ENCODE measurements at places on chromosomes 6 and 20.

DNA sequence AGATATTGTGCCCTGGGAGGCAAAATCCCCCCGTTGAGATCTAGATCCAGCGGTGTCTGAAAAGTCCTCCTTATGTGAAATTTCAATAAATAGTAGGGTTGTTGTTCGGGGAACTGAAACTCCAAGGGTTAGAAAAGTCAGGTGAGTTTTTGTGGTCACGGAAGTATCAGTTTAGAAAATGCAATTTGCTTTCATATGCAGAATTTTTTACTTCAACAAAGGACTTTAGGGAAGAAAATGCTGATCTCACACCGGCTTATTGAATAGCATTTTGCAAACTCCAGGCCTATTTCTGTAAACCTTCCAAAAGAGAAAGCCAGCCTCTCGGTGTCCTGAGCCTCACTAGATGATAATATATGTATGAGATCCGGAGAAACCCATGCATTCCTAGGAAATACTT lies 254.7 kb downstream of the TSHZ2 start:
- DNase-seq: no peak

DNA sequence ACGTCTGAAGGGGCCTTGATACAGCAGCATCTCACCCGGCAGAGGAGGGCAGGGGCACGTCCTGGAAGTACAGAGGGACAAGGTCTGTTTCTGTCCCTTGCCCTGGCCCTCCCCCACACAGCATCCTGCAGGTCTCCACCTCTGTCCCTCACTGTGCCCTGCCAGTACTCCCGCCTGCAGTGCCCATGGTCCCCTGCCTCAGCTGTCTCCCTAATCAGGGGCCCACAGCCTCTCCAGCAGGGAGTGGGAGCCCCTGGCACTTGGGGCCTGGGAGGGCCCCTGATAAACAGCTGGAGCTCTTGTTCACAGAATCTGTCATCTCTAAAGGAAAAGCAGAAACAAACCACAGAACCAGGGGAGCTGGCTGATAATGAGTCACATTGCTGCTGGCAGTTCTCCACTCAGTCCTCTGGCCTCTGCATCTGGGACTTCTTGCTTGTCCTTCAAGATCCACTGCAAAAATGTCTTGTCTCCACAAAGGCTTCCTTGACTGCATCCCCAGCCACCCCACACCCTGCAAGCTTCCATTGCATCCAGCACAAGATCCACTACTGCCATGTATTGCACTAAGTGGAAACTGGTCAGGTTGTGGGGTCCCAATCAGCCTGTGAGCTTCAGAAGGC lies 33.2 kb upstream of the TAF8 start:
- peak; percentile 53 for DNase-seq

DNA sequence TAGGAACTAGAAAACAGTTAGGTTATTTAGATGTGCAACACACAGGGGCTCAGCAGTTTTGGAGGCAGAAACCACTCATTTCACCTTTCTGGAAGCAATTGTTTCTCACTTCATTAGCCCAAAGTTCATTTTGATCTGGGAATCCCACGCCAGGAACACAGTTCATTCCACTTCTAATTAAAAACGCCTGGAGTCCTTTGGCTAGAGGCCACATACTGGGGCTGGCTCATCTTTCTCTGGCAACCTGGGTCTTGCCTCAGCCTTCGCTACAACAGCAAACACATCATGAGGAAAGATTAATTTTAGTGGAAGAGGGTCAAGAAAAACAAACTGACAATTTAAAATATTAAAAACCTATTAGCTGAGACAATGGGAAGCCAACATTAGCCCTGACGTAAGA lies 69.7 kb downstream of the RFPL4B start:
- no peak for DNase-seq

GRCh38 chr6:37127961-37128862 lies 41.7 kb upstream of the PIM1 start:
- no peak for DNase-seq

DNA sequence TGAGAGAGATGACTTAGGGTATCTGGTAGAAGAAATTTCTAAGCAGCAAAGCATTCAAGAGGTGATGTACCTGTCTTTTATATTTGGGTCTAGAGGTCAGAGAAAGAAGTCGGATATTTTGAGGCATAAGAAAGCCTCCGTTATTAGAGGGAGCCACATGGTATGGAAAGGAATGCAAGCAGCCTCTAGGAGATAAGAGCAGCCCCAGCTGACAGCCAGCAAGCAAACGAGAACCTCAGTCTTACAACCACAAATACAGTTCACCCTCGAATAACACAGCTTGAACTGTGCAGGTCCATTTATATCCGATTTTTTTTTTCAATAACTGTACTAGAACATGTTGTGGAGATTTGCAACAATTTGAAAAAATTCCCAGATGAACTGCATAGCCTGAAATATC lies 190.7 kb upstream of the VGLL2 start:
- no peak for DNase-seq

- no peak for DNase-seq
These were observed 209.6 kb downstream of the TFAP2B start for GRCh38 chr6:51028276-51028675.

DNA sequence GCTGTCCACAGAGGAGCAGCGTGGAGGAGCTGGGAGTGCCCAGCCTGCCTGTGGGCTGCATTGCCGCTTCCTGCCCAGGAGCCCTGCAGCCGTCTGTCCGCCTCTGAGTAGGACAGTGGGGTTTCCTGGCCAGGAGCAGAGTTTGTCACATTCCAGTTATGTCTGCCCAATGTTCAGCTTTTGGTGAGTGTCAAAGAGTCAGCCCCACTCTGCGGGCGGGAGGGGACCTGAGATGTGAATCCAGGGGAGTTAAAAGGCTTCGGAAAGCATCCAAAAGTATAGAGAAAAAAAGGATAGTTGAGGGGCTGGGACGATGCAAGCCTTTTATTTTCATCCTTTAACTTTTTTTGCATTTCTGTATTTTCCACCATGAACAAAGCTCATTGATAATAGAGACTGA lies 7.2 kb upstream of the GATA5 start:
- DNase-seq: no peak

GRCh38 chr6:117352466-117353081 lies 73.2 kb downstream of the ROS1 start:
- no peak for DNase-seq

- no peak for DNase-seq
These were observed 418 bp upstream of the UCKL1 start for GRCh38 chr20:63956664-63957003.

GRCh38 chr6:36730424-36731380 lies 33.1 kb downstream of the RAB44 start:
- no peak for DNase-seq

- no peak for DNase-seq
These were observed 207.2 kb upstream of the ECI2 start for GRCh38 chr6:4342407-4343137.

DNA sequence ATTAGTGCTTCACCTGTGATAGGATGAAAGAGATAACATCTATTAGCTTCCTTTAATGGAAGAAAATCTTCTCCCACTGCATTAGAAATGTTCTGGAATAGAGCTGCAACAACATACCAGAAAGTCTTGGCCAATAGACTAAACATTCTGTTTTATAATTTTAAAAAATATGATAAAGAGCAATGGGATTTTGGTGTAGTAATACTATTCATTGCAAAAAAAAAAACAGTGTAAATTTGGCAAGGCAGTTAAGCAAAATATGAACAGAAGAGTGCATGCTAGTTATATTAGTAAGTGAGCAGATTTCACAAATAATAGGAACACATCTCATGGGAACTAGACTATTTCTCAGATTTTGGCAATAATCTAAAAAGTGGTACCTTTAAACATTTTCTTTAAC lies 43.3 kb downstream of the SOX4 start:
- no peak for DNase-seq

- DNase-seq: peak; percentile 58
These were observed 287.6 kb upstream of the SOX4 start for GRCh38 chr6:21305893-21306332.

GRCh38 chr6:136235233-136235564 lies 14.9 kb downstream of the MTFR2 start:
- no peak for DNase-seq

DNA sequence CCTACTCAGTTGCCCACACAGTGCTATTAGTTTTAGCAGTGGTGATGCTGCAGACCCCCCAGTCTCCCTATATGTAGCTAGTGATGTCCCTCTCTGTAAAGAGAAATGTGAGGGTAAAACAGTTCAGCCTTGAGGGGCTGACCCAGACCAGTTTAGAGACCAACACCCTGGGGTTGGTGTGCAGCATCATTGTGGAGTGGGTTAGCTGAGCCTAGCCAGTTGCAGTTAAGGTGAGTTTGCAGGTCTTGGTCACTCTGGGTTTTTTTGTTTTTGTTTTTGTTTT lies 401 bp upstream of the B3GALT4 start:
- no peak for DNase-seq

Data from inflammatory macrophage treated with lipopolysaccharide for 1 hour (primary cell).